T follicular helper cell (primary cell): ENCODE measurements at places on chromosomes 16 and 17.
A peak's percentile ranks its signal among the peaks of the same experiment; 100 is the strongest.

DNA sequence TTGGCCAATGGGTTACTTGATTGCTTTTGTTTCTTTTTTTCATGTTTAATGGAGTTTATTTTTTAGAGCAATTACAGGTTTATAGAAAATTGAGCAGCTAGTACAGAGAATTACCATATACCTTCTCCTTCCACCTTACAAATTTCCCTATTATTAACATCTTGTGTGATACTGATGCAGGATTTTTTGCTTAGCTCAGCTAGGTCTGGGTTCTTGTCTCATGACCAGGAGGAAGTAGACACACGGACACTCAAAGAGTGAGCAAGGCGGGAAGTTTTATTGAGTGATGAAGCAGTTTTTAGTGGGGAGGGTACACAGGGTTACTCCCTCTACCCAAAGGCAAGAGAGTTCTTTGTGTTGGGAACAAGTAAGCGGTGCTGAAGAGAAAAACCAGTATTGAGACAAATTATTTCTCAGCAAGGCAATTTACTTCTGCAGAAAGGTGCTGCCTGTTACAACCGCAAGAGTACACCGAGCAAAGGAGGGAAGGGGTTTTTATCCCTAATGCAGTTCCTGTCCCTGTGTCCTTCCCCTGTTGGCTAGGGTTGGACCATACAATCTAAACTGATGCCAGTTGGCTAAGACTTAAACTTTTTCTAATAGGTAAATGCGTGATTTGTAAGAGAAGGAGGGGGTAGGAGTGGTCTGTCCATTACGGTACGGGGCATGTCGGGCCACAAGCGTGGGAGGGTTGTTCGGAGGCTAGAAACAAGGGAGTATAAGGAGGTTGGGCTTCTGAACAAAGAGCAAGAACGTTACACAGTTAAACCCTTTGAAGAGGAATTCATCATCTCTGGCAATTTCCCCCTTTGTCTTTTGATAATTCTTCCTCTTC lies 26.9 kb downstream of the SEC14L1 start:
- DNase-seq, result no peak

- DNase-seq, result peak; percentile 55
These were observed 527 bp downstream of the EIF5A start for GRCh38 chr17:7307686-7308624.

- DNase-seq, result no peak
These were observed 1.1 kb downstream of the VAT1 start for GRCh38 chr17:43020789-43021740.

DNA sequence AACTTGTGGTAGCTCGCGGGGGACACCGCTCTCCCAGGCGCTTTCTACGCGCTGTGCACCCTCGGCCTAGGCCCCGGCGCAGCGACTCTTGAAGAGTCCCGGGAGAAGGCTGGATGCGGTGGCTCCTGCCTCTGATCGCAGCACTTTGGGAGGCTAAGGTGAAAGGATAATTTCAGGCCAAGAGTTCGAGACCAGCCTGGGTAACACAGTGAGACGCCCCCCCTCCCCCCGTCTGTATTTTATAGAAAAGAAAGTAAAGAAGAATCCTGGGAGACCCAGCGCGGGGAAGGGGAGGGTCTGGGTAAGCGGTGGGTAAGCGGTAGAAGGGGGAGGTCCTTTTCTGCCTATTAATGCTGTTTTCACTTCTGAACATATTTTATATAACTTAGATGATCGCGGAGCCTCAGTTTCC lies 486 bp upstream of the PLLP start:
- no peak for DNase-seq

- DNase-seq, result no peak
These were observed 3.8 kb downstream of the NUDT16L1 start for GRCh38 chr16:4696905-4697847.

DNA sequence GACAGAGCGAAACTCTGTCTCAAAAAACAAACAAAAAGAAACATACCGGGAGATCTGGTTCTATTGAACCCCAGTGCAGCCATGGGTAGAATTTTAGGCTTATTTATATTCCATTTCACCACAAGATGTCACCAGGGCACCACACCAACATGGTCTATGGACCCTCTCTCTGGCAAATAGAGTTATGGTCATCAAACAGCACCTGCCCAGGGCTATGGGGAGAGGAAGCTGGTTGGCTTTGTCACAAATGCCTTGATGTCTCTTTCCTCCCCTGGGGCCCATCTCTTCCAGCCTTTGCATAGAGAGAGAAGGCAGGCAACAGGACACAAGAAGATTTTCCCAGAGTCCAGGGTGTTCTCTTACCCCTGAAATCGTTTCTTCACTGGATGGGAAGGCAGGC lies 128.4 kb downstream of the WWOX start:
- DNase-seq, result no peak

GRCh38 chr17:11780621-11781020 lies 182.4 kb downstream of the DNAH9 start:
- no peak for DNase-seq

- DNase-seq, result no peak
These were observed 39.7 kb upstream of the IRX3 start for GRCh38 chr16:54326266-54326662.

GRCh38 chr16:89759746-89760340 lies 38.5 kb downstream of the ZNF276 start:
- no peak for DNase-seq

- DNase-seq, result no peak
These were observed 93.2 kb downstream of the CACNG3 start for GRCh38 chr16:24349320-24349719.

DNA sequence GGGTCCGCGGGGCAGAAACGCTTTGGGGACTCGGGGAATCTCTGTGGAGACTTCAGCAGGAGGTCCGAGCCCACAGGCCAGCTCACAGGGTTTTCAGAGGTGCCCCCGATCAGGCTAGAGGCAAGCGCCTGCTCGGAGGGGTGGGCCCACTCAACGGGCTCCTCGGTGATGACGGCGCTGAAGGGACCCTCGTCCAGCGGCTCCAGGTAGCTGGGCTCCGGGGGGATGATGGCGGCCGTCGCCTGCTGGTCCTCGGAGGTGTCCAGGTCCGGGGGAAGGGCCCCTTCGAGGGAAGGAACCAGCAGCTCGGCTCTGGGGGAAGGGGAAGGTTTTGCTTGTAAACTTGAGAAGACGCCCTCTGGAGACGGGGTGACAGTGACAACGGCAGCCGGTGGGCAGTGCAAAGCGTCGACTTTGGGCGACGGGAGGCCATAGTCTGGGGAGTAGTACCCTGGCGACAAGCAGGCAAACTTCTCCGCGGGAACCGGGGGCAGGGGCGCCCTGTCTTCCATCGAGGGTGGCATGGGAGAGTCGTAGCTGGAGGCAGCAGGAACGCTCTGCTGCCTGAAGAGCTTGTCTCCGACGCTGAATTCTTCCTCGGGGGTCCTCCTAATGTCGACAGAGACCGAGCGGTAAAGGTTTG lies 63.2 kb downstream of the ZNF778 start:
- no peak for DNase-seq

- no peak for DNase-seq
These were observed 68.1 kb downstream of the SEC14L1 start for GRCh38 chr17:77208856-77209255.

DNA sequence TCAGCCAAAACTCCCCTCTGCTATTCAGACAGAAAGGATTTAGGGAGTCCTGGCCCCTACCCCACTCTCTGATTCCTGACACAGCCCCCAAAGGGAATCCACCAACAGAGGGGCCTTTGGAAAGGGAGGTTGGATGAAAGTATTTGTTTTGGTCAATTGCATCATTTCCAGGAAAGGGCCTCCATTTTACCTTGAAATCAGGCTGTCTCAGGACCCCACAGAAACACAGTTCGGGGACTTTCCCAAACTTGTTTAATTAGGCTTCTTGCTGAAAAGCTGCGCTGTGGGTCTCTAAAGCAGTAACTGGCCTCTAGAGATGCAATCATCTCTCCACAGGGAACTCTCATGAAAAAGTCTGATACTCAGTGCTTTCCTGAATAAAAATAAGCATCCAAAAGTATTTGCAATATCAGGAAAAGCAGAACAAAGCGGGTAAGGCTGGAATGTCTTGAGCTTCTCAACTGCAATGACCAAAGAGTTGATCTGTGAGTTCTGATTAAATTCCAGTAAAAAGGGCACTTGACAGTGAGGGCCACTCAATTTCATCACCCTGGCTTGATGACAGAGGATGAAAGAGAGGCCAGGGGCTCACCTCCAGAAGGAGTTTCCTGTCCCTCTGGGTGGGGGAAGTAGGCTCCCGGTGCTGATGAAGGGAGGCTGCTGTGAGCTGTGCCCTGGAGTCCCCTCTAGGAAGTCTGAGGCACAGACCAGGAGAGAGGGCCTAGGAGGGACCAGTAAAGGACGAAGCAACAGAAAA lies 36.3 kb downstream of the LYRM9 start:
- no peak for DNase-seq

GRCh38 chr17:65750631-65751115 lies 189.2 kb upstream of the AXIN2 start:
- peak; percentile 52 for DNase-seq

GRCh38 chr16:19963301-19963700 lies 78.7 kb upstream of the GPRC5B start:
- DNase-seq, result no peak

GRCh38 chr16:48081656-48082055 lies 74.1 kb downstream of the ABCC12 start:
- DNase-seq, result no peak

DNA sequence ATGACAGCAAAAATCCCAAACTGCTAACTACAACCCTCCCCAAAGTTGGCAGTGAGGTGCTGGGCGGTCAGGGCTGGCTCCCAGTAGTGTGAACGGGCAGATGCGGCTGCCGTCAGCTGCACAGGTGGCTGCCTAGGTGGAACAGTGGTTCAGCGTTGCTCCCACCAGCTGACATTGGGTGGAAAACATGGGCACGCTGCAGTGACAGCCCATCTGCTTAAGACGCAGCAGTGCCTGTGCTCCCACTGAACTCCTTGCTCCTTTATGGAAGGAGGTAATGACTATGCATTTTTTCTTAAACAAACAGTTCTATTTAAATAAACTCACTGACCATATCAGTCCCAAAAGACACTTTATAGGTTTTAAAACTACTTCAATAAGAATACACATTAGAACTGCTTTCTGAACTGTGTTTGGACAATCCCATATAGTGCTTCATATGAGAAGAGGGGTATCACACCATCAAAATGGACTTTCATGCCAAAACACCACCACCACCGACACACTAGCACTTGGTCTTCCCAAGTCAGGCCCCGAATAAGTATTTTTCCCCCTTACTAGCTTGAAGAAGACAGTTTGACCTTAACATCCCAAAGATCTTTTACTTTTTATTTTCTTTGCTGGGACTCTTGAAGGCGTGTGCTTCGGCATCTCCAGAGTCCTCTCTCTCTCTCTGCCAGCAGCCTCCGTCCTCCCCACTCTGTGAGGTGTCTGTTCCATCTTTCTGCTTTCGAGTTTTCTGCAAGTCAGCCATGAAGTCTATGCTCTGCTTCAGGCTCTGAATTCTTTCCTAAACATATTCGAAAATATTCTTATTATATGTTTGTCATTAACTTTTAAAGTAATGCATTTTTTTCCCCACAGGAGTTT lies 34.4 kb downstream of the BRD7 start:
- no peak for DNase-seq

- DNase-seq, result no peak
These were observed 1.0 kb upstream of the KRT20 start for GRCh38 chr17:40886090-40886489.

GRCh38 chr17:71764505-71764904 lies 356.3 kb upstream of the SOX9 start:
- DNase-seq, result no peak

- no peak for DNase-seq
These were observed 156.3 kb downstream of the ITFG1 start for GRCh38 chr16:47304563-47304962.

DNA sequence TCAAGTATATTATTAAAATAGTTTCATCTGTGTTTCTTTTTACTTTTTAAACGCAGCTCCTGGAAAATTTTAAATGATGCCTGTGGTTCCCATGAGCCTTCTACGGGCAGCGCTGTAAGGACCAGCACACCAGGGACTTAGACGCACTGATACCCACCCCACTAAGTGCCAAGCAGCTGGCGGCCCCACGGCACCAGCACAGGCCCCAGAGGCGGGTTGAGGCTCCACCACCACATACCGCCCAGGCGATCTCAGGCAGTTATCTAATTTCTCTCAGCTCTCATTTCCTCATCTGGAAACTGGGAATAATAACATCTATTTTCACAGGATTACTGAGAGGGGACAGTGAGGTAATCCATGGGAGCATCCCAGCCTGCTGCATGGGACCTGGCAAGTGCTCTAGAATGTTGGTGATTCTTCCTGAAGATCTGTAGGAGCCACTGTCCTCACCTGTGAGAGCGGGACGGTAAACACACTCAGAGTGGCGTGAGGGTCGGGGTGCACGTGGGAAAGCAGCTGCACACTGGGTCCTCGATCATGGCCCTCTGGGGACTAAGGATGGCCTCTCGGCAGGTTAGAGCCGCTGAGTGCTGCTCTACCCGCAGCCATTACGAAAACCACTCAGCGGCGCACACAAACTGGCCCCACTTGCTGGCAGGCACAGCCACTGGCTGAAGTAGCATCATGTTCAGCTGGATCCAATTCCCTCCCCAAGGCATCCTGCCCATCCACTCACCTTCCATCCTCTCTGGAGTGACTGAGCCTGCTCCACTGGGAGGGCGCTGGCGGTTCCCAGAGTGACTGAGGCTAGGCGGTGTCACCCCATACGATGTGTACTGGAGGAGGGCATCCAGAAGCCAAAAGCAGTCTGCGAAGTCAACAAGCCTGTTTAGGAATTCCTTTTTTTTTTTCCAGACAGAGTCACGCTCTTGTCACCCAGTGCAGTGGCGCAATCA lies 17.6 kb upstream of the SLC38A8 start:
- no peak for DNase-seq

DNA sequence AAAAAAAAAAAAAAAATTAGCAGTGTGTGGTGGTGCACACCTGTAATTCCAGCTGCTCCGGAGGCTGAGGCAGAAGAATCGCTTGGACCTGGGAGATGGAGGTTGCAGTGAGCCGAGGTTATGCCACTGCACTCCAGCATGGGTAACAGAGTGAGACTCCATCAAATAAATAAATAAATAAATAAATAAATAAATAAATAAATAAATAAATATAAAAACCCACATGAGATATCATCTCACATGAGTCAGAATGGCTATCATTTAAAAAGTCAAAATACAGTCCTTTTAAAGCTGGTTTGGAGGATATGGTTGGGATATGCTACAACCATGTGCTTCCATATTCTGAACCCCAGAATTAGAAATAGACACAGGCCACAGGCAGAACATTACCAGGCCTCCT lies 114.3 kb downstream of the WSCD1 start:
- DNase-seq, result no peak

DNA sequence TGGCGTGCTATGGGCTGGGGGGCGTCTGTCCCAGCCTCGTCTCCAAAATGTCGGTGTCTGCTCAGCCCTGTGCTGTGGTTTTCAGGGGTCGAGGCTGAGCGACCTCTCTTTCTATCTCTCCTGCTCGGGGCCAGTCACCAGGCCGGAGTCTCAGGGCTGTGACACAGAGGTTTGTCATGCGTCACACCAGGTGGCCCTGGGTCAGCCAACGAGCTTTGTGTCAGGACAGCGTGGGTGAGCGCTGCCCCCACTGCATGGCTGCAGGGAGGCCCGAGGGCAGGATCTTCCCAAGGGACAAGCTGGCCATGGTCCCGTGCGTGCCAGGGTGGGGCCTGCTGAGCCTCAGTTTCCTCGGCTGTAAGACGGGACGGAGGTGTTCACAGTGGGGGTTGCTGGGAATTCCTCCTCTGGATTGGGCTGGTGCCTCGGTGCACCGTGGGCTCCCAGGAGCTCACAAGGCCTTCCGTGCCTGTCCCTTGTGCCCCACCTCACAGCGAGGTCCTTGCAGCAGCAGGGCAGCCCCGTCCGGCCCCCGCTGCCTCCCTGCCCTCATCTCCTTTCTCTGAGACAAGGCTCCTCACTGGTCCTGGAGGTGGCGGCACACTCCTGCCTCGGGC lies 50.5 kb downstream of the CBFA2T3 start:
- DNase-seq, result no peak

- no peak for DNase-seq
These were observed 2.6 kb downstream of the SHBG start for GRCh38 chr17:7632492-7632894.
